ENCODE measurements at places on chromosomes 3 and 15.

DNA sequence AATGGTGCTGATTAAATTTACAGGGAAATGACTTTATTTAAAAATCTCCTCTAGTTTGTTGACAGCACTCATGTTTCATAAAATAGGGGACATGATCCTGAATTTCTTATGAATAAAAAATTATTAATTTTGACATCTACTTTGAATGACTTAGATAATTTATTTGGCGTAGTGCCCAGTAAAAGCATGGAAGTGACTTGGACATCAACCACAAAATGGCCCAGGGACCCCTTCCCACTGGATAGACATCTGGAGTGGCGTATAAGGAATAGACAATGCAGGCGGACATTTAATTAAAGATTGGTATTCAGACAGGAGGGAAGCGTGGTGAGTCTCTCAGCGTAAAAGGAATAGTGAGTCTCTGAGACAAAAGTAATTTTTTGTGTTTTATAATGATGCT, 79.8 kb downstream of the ADAMTSL3 start:
- no peak for DNase-seq

GRCh38 chr3:95302044-95302443, 1239.2 kb downstream of the NSUN3 start:
- DNase-seq = no peak

DNA sequence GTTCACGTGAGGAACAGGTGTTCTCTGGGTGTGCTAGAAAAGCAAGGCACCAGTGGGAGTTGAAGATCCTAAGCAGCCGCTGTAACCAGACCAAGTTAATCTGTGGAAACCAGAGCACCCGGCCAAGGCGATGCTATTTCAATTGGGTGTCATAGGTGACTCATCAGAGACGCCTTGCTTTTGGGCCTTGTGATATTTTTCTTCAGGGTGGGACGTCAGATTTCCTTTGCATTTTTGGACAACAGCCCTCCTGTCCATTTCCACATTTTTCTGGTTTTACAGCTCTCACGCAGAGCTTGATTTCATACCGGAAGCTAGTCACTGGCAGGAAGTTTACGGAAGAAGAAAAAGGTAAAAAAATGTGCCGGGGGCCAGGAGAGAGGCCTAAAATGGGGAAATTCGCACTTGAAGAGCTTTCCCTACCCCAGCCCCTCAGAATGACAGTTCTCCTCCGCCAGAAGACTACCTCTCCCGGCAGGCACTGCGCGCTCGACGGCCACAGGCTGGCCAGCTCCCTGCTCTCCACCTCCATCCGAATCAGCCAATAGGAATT, 471 bp upstream of the KBTBD8 start:
- no peak for DNase-seq

DNA sequence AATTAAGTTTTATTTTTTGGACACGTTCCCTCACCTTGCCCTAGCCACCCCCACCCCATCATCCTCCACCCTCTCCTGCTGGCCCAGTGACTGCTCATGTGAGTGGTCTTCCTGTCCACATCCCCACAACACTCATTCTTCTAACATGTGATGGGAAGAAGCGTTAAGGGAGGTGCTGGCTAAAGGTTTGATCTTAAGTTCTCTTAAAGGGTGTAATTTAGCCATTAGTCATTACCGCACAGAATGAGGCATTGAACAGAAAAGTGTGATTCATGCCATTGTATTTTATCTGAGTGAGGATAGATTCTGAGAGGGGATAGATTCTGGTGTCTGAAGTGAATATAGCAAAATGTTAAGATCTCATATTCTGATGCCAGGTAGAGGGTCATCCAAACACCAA, 272.9 kb upstream of the TPM1 start:
- DNase-seq = no peak

- no peak for DNase-seq
These were observed 786.9 kb upstream of the SEMA6D start for GRCh38 chr15:46930426-46930825.

DNA sequence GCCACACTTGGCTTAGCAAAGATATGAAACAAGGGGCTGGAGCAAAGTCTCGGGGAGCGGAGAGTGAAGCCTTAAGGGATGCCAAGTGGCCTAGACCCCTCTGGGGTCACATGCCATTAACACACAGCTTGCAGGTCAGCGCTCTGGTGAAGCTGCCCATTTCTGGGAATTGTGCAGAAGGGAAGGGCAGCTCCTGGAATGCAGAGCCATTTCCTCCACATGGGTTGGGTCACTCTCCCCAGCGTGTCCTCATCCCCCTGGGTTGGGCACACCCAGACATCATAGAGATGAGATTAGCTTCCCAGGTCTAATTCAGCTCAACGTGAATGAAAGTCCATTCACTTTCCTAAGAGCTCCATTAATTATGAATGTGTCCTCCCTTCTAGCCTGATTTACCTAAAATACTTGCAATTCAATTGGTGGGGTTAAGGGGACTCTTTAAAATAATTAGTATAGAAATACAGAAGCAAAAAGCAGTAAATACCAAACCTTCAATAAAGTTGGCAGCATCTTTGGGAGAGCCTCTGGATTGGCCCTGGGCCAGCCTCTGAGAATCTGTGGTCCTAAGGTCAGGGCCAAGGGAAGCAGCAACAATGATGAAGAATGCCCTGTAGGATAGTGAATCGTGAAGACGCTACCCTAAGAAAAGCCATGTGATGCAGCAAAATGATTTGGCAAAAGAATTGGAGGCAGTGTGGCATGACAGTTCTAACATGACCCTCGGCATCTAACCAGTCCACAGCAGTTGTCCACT, 17.8 kb downstream of the MRAS start:
- no peak for DNase-seq

- DNase-seq = no peak
These were observed 609.7 kb downstream of the VGLL3 start for GRCh38 chr3:86381247-86381646.

GRCh38 chr3:163890661-163891060, 1187.6 kb downstream of the SI start:
- DNase-seq = no peak

GRCh38 chr15:99592145-99592791, 26.5 kb downstream of the MEF2A start:
- no peak for DNase-seq

DNA sequence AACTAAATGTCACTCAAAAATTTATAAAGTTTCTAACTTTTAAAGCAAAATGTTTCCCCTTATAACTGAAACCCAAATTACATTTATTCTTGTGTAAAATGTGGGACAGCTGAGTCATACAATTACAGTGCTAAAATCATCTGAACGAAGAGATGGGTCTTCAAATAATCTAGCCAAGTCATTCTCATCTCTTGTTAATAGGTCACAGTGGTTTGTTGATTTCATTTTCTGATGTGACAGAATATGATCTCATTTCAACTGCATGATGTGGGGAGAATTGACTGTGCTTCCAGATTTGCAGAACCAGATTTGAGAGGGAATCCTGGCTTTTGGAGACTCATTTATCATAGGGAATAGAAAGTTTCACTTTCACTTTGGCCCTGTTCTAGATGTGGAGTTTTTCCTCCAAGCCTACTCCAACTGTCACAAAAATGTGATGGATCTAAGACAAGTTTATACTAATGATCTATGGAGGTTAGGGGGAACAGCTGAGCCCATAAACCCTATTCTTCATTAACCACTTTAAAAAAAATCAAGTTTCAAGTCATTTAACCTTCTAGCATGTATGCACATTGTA, 685.0 kb downstream of the PDCD6IP start:
- no peak for DNase-seq

DNA sequence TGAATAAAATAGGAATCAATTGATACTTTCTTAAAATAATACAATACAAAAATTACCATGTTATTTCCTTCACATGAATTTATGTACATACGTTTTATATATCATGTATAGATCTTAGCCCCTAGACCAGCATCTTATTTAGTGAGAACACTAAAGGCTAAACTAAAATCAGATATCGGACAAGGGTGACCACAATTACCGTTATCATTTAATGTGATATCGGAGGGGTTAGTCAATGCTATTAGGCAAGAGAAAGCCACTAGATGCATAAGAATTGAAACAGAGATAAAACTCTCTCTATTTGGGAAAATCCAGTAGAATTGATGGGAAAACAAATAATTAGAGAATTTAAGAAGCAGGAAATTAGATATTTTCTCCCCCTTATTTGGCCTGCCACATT, 46.5 kb upstream of the TIMP4 start:
- DNase-seq = no peak

GRCh38 chr3:13582366-13583250, 33.7 kb downstream of the FBLN2 start:
- DNase-seq = no peak

- no peak for DNase-seq
These were observed 104.2 kb downstream of the MYH15 start for GRCh38 chr3:108406063-108406660.

DNA sequence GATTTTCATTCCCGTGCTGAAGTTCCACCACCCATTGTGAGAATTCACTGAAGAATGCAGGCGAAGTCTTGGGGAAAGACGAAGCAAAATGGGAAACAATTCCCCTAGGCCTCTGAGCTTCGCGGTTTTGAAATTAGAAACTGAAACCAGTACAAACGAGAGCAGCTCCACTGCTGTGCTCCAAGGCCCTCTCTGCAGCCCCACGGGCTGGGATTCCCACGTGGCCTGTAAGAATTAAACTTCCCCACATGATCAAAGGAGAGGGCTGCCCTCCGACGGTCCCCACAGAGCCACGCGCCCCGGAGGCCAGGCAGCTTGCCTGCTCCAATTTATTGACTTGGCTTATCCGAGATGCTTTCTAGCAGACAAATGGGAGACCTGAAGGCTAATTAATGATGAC, 144.0 kb downstream of the GREM1 start:
- no peak for DNase-seq

GRCh38 chr3:176078906-176079305, 1118.4 kb downstream of the TBL1XR1 start:
- no peak for DNase-seq

- no peak for DNase-seq
These were observed 125.6 kb downstream of the LRRK1 start for GRCh38 chr15:101044625-101045235.

DNA sequence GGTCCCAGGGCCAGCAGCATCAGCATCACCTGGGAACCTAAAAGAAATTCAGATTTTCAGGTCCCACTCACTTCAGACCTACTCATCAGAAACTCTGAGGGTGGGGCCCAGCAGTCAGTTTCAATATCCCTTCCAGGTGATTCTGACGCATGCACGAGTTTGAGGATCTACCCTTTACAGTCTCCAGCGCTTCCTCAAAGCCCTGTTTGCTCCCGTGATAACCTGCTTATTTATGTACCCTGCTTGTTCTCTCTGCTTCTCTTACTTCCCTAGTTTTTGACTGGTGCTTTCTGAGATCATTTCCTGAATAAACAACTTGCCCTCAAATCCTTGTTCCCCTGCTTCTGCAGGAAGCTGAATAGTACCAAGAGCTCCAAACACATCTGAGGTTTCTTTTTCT, 245.3 kb downstream of the ZNF621 start:
- DNase-seq = no peak

GRCh38 chr15:100226107-100226506, 115.7 kb downstream of the ADAMTS17 start:
- no peak for DNase-seq

GRCh38 chr3:53162672-53163443, 1.8 kb downstream of the PRKCD start:
- no peak for DNase-seq

DNA sequence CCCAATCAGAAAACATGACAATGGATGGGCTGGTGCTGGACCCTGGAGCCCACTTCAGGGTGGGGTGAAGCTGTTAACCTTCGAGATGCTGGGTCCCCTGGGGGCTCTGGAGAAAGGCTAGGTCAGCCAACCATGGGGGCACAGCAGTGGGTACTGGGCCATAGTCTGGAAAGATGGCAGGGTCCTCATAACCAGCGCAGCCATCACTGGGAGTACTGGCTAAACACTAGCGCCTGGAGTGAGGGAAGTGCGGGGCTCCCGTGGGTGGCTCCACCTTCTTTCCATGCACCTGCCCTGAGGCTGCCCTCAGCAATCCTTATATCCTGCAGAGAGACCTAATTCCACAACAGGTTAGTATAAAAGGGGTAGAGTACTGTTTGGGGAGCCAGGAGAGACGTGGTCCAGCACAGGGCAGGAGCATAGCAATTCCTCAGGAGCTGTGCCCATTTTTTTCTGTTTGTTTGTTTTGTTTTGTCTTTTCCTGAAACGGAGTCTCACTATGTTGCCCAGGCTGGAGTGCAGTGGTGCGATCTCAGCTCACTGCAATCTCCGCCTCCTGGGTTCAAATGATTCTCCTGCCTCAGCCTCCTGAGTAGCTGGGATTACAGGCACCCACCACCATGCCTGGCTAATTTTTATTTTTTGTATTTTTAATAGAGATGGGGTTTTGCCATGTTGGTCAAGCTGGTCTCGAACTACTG, 122.6 kb upstream of the MEF2A start:
- DNase-seq = no peak

- no peak for DNase-seq
These were observed 81.6 kb downstream of the AKAP13 start for GRCh38 chr15:85462029-85462428.

DNA sequence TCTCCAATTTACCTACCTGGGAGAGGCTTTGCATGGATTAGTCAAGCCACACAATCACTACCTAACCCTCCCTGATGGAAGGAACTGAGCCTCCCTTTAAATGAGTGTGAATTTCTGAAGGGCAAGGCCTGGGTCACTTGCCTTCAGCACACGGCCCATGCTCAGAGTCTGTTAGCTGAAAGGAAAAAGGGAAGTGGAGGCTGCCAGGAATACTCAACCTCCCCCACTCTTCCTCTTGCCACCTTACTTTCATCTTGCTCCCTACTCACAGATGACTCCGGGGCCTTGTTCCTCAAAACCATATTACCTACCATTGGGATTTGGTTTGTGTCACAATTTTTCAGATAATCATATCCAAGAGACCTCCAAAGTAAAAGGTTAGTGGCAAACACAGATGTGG, 220.0 kb downstream of the ABHD5 start:
- DNase-seq = no peak

DNA sequence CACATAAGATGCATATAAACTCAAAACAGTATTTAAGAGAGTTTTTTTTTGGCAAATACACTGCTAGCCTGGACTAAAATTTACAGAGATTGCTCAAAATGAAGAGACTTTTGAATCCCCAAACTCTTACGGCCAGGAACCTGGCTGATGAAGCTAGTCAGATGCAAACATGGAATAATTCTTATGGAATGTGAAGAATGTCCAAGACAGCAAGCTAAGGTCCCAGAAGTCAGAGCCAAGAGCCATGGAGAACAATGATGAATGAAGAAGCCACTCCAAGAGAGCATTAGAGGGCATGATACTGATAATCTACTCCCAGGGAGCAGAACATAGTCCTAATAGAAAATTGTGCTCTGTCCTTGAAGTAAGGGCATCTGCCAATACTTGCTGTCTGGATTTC, 705.5 kb downstream of the DIPK2A start:
- no peak for DNase-seq

GRCh38 chr3:192772240-192772894, 45.0 kb upstream of the FGF12 start:
- DNase-seq = no peak

GRCh38 chr3:4493941-4494894, 1.1 kb downstream of the ITPR1 start:
- no peak for DNase-seq

Data from NCI-H187 treated with DMSO at 0.1 percent for 48 hours (cell line).